Placental pericyte (primary cell): ENCODE measurements at places on chromosomes 13 and 19. TPM values are rescaled to one million over a fixed set of nuclear protein-coding genes. Genes with fewer than 3 reads are reported as not detected.

SELENOV gene
- not detected in 2 replicates for total RNA-seq

LILRB3 gene
- total RNA-seq = not detected in 2 replicates

HPN gene
- total RNA-seq = 0.44 TPM in 1 of 2 replicates, not detected in the other

CLEC4M gene
- total RNA-seq = not detected in 2 replicates

LPAR2 gene
- total RNA-seq = 1.0 and 2.2 TPM in 2 replicates

LILRA5 gene
- total RNA-seq = not detected in 2 replicates

ZNF726 gene
- 0.66 and 8.9 TPM in 2 replicates for total RNA-seq

BRSK1 gene
- 1.7 and 3.5 TPM in 2 replicates for total RNA-seq

TICAM1 gene
- 4.6 and 6.1 TPM in 2 replicates for total RNA-seq

TNFSF13B gene
- 0.86 and 8.1 TPM in 2 replicates for total RNA-seq

UGGT2 gene
- 52.1 and 69.4 TPM in 2 replicates for total RNA-seq

KLK12 gene
- not detected in 2 replicates for total RNA-seq

KIR2DL4 gene
- not detected in 2 replicates for total RNA-seq

OR7C1 gene
- not detected in 2 replicates for total RNA-seq

EMC10 gene
- 44.0 and 46.2 TPM in 2 replicates for total RNA-seq

NDUFB7 gene
- 170 and 187 TPM in 2 replicates for total RNA-seq

CNMD gene
- not detected in 2 replicates for total RNA-seq

BCL2L12 gene
- 3.3 and 16.2 TPM in 2 replicates for total RNA-seq

MTUS2 gene
- under 0.01 and 0.57 TPM in 2 replicates for total RNA-seq

HSPB6 gene
- 11.6 and 22.3 TPM in 2 replicates for total RNA-seq

ALOX5AP gene
- total RNA-seq = 0.43 and 3.3 TPM in 2 replicates

TUBA3C gene
- not detected in 2 replicates for total RNA-seq

PCDH17 gene
- 0.14 TPM in 1 of 2 replicates, not detected in the other for total RNA-seq

NLRP4 gene
- total RNA-seq = under 0.01 TPM in 1 of 2 replicates, not detected in the other

C19orf67 gene
- total RNA-seq = not detected in 2 replicates

PRKCG gene
- 0.14 TPM in 1 of 2 replicates, not detected in the other for total RNA-seq

ZNF229 gene
- 12.7 and 18.6 TPM in 2 replicates for total RNA-seq

ACP7 gene
- not detected in 2 replicates for total RNA-seq

CYP2A6 gene
- not detected in 2 replicates for total RNA-seq

SPTBN4 gene
- 0.14 and 0.66 TPM in 2 replicates for total RNA-seq

MISP gene
- total RNA-seq = 0.14 and 0.22 TPM in 2 replicates

C1QTNF9B gene
- total RNA-seq = not detected in 2 replicates

PKN1 gene
- 198 and 242 TPM in 2 replicates for total RNA-seq

SIGLEC14 gene
- total RNA-seq = not detected in 2 replicates

KLK10 gene
- not detected in 2 replicates for total RNA-seq

KIR3DL2 gene
- total RNA-seq = not detected in 2 replicates

SPRY2 gene
- total RNA-seq = 30.4 and 109 TPM in 2 replicates

ZNF587B gene
- total RNA-seq = 21.0 and 30.6 TPM in 2 replicates

PTPRH gene
- total RNA-seq = 4.9 and 46.0 TPM in 2 replicates

OR10H1 gene
- not detected in 2 replicates for total RNA-seq

NCR1 gene
- total RNA-seq = not detected in 2 replicates

TMEM238 gene
- 1.4 TPM in 1 of 2 replicates, not detected in the other for total RNA-seq

FOXA3 gene
- total RNA-seq = not detected in 2 replicates

MKNK2 gene
- 49.7 and 222 TPM in 2 replicates for total RNA-seq

ZIC5 gene
- total RNA-seq = not detected in 2 replicates

FXYD7 gene
- total RNA-seq = not detected in 2 replicates

NRTN gene
- 0.22 TPM in 1 of 2 replicates, not detected in the other for total RNA-seq

DNAJC15 gene
- total RNA-seq = 11.3 and 12.9 TPM in 2 replicates

TSSK6 gene
- 0.86 and 3.7 TPM in 2 replicates for total RNA-seq
